ENCODE measurements at places on chromosomes 16 and 17.

DNA sequence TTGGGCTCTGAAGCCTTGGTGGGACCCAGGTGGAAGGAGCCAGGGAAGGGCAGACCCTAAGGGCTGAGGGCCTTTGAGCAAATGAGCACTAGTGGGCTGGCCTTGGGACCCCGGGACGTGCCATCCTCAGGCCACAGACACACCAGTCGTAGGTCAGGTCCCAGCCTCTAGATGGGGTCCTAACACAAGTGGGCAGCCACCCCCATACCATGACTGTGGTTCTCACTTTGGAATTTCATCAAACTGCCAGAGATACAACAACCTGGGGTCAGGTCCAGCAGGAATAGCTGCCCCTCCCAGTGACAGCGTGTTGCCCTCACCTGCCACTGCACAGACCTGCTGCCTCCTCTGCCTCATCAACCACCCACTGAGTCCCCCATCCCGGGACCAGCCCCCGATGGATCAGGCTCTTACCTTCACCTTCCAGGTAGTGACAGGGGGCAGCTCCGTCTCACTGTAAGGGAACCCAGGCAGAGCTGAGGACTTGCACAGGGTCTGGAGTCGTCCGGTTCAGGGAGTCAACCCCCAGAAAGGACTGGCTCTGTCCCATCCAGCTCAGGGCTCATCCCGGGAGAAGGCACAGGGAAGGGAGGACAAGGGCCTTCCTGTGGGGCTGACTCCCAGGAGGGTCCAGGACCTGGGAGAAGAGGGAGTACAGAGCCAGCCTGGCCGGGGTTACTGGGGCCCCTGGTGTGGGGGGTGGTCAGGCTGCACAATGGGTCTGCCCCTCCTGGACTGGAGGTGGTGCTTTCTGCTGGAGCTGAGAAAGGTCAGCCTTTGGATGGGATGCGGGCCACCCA, 40.0 kb downstream of the LGALS9 start:
- no peak for DNase-seq

- no peak for DNase-seq
Measured at GRCh38 chr17:42475121-42475520, 16.4 kb downstream of the ATP6V0A1 start.

DNA sequence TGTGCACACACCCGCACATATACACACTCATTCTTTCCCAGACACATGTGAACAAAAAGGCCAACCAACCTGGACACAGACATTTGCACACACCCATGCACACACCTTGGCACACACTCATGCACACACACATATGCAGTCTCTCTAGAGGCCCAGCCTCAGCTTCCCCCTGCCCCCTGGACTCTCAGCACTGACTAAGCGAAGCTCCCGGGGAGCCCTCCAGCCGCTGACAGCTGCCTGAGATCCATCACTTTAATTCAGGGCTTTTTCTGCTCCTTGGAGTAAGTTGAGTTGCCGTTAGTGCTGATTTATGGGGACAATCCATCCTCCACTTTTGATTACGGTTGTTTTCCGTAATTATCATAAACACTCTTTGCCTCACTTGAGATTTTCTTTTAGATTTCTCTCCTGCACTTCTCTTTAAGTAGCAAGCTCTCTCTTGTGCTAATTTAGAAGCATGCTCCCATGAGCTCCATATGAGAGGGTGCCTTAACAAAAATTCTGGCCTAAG, 158.6 kb upstream of the CDC42EP4 start:
- DNase-seq, result no peak

- DNase-seq, result peak; percentile 78
Measured at GRCh38 chr17:49952209-49952911, 16.6 kb upstream of the DLX4 start.

GRCh38 chr17:50274897-50275221, 593 bp downstream of the TMEM92 start:
- no peak for DNase-seq

- DNase-seq, result peak; percentile 16
Measured at GRCh38 chr16:86566601-86566965, at the start of gene FOXC2. FOXC2 (plus strand) TSS chr16:86566829; CDS start chr16:86567336, 507 bp downstream.
